ENCODE measurements at places on chromosomes 1 and 21.
A peak's percentile ranks its signal among the peaks of the same experiment; 100 is the strongest.

- no peak for DNase-seq
These were observed 16.9 kb downstream of the SLC35A3 start for GRCh38 chr1:99986656-99987225.

DNA sequence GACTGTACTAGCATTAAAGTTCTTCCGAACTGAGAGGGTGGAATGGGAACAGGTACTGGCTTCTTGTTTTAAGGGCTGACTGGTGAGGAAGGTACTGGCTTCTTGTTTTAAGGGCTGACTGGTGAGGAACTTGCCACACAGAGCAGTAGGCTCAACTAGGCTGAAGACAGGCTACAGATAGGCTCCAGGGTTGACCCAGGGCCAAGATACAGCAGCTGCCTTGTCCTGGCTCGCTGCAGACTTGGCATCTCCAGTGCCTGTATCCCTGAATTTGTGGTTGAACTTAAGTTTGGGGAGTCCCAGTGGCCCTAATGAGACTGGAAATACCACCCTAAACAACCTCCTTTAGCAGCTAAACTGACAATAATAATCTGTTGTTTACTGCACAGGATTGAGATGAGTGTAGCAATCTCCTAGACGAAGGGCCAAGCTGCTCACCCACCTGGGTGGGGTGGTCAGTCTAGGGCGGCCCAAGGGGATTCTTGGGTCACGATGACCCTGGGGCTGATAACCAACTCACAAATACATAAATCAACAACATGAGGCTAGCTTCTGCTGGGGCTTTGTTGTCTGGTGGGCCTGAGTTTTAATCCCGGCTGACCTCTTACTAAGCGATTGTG lies 227.1 kb downstream of the DISC1 start:
- no peak for DNase-seq

- DNase-seq, result no peak
These were observed 538.0 kb downstream of the LTN1 start for GRCh38 chr21:28454564-28455252.

- DNase-seq, result no peak
These were observed at the start of gene CACHD1 for GRCh38 chr1:64469977-64470664. Gene CACHD1, plus strand, starts transcription at chr1:64470129. Its CDS starts 616 bp downstream, at chr1:64470745.

DNA sequence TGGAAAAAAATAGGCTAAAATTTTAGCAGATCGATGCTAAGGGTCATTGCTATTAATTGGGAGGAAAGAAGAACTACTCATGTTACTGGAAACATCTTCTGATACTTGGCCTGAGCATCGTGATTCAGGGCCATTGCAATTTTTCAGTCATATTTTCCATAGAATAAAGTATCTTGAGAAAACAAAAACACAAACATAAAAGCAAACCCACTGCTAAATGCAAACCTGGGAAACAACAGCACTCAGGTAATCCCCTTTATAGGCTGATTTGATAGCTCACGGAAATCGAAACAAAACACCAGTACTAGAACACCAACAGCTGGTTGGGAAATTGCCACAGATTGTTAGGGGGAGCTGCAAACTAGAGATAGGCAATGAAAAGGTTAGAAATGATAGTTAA lies 172.9 kb upstream of the ESRRG start:
- no peak for DNase-seq

DNA sequence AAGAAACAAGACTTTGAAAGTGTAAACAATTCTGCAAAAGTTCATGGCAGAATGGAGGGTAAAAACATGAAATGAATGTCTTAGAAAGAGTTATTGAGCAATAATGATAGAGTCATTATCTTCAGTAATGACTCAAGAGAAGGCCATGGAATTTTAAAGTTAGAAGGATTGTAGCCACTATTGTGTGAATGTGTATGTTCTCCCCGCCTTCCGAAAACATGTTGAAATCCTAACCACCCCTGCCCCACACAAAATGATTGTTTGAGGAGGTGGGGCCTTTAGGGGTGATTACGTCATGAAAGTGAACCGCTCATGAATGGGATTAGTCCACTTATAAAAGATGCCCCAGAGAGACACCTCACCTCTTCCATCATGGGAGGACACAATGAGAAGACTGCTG lies 93.8 kb upstream of the CCDC190 start:
- no peak for DNase-seq

DNA sequence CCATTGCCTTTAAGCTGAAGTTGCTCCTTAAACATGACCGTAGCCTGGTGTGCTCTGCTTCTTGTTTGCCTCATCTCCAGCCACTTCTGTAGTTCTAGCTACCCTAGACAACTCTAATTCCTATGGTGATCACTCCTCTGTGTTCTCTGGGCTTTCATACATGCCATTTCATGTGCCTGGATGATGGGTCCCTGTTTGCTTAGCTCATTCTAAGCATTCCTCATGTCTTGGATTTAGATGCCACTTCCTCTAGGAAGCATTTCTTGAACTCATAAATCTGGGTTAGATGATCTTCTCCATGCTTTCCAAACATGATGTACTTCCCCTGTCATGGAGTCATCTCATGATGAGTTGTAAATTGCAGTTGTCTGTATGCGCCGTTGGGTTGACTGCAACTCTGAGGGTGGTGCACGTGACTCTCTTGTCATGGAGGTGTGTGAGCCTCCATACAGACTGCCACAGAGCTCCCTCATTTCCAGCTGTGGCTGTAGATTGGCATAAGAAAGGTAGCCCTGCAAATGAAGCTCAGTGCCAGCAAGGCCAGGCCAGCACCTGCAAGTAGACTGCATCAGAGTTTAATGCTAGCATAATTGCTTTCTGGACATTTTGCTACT lies 77.2 kb downstream of the LAMC1 start:
- no peak for DNase-seq

DNA sequence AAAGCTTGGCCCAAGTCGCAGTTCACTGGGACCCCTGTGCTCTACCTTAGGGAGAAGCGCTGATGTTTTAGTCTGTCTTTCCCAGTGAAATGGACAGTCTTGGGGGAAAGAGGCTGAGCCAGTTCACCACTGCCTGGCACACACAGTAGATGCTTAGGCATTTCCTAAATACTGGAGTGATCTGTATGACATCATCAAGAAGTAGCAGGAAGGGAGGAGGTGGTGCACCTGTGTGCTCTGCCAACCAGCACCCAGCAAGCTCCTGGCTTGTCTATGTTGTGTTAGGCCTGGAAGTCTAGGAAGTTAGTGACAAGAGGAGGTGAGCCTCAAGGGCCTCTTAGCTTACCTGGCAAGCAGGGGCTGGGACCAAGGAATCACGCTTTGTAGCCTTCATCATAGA lies 158.2 kb upstream of the NFIA start:
- DNase-seq, result no peak

- no peak for DNase-seq
These were observed 130.8 kb downstream of the LYPLAL1 start for GRCh38 chr1:219304227-219305226.

DNA sequence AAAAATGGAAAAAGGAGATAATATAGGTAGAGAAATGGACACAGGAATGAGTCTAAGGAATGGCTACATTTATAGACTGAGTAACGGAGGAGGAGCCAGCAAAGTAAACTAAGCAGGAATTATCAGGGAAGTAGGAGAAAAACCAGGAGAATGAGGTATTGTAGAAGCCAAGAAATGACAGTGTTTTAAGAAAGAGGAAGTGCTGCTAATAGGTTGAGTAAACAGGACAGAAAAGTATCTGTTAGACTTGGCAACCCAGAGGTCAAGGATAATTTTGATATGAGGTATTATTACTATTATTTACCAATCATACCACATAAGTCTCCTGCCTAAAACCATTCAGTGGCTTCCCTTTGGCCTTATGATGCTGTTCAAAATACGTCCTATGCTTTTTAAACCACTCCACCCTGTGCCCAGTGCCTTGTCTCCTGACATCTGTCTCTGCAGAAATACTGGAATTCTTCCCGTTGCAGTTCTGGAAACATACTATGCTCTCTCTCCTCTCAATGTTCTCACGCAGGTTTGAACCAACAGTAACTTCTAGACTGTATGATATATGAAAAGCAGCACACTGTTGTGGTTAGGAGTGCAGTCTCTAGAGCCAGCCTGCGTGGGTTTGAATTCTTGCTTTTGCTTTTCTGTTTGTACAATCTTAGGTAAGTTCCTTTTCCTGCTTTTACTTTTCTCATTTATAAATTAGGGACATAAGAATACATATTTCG lies 24.6 kb upstream of the NEK7 start:
- DNase-seq, result peak; percentile 19

DNA sequence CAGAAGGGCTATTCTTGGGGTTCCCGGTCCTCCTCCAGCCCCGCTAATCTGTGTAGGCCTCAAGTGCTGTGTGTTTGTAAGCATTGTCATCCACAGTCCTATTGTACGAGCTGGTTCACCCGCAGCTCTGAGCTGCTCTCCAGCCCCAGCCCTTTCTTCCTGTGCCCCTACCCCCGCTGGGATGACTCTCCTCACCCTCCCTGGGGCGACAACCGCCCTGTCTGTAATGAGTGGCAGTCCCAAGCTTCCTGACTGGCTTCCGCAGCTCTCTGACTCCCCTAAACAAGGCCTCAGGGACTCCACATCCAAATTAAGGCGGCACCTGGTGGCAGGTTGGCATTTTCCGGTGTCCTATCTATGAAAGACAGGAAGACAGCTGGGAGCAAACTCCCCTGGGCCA lies 45.8 kb downstream of the TFF3 start:
- no peak for DNase-seq

DNA sequence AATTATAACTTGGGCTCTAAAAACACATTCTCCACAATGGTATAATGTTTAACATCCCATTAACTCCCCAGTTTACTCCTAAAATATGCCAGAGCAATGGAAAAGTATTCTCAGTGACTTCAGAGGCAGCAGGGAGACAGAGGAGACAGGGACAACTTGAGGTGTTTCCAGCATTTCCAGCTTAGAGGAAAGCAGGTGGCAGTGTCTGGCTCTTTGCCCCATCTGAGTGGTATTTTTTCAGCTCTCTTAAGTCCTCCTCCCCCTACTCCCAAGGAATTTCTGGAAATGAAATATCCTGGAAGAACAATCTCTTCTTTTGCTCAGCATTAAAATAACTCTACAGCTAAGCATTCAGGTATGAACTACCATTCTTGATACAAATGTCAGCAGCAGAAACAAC lies 10.8 kb upstream of the ERMAP start:
- DNase-seq, result no peak

DNA sequence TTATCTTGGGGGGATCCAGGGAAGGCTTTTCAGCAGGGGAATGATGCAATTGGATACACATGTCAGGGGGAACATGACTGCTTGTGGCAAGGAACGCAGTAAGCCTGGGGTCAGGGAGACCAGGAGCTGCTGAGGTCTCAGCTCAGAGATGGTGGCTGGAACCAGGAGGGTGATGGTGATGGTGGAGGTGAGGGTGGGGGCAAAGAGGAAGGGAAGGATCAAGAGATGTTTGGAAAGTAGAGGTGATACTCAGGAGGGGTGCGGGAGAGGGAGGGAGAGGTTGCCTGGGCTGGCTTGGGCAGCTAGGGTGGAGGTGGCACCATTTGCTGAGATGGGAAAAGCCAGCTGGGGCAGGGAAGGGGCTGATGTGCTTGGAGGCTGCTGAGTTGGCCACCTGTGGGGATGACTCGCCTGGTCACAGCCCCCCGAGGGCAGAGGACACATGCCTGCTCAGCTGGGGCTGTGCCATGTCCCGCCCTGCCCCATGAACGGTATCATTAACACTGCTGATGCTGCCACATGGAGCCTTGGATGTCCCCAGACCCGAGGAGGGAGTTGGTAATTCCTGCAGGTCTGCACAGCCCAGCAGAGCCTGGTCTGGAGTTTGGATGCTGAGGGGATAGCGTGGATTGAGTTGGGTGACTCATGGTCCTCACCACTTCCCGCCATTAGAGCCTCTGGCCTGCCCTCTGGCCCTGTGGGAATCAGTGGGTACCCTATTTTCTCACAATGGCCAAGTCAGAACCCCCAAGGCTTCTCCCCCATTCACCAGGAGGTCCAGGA lies 6.3 kb upstream of the PADI1 start:
- no peak for DNase-seq

DNA sequence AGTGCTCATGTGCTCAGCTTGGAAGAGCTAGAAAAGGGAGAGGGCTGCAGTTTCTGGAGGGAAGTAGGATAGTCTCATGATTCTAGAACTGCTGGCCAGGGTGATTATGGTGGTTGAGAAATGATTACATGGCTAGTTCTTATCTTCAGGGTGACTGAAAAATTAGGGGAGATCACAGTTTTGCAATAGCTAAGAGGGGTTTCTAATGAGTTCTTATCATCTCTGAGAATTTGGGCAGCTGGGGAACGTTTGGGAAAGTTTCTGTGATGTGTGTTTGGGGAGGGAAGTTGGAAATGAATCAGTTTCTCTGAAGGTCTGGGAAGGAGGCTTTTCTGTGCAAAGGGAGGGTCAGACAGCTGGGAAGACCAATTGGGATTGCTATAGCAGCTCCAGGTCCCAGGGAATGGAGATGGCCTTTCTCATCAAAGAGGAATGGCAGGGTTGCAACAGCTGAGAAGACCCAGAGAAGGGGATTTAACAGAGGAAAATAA lies 7.6 kb upstream of the RHOU start:
- no peak for DNase-seq

- no peak for DNase-seq
These were observed 6.4 kb upstream of the RAB4A start for GRCh38 chr1:229264487-229264886.

DNA sequence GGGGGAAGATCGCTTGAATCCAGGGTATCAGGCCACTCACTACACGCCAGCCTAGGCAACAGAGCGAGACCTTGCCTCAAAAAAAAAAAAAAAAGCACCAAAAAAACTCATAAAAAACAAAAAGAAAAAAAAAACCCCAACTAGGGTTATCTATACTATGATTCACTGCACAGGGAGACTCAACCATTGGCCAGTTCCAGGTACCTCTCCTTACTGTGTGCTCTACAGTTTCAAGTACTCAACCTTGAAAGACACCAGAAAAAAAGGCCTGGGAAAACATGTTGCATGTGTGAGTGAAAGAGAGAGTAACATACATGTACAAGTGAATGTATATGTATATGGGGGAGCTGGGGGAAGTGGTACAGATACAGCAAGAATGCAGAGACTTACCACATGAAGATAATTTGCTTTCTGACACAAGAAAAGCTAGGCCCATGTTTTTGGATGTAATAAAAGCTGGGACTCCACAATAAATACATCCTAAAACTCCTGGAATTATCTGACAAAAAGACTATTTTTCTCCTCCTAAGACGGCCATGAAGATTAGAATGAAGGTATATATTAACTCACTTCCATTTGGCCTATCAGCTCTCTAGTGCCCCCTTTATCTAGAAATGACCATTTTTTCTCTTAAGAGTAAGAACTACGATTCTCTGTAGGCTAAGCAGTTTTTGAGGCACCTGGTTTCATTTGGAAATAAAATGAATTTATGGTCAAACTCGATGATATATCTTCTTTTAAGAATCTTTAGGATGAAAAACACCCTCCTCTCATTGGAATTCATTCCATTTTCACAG lies 52.2 kb downstream of the SLC27A3 start:
- no peak for DNase-seq

GRCh38 chr21:31397939-31398338 lies 53.9 kb upstream of the TIAM1 start:
- DNase-seq, result no peak
